DMS53 (cell line): ENCODE measurements at places on chromosomes 2 and 18.
A peak's percentile ranks its signal among the peaks of the same experiment; 100 is the strongest.

DNA sequence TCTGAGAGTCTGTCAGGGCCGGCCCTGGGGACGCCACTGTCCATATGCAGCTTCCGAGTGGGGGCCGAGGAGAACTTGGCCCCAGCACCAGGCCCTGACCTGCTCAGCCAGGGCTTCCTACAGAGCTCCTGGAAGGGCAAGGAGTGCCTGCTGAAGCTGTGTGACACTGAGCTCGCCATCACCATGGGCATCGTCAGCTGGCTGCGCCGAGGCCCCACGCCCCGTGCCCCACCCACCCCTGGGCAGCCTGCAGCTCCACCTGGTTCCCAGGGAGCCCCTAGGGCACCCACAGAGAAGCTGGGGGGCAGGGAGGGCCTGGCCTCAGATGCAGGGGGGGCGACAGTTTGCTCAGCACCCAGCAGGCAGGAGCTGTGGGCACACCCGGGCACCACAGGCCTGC lies 8.1 kb downstream of the AMER3 start:
- no peak for DNase-seq

GRCh38 chr2:182229297-182229696 lies 197.5 kb downstream of the PDE1A start:
- no peak for DNase-seq

DNA sequence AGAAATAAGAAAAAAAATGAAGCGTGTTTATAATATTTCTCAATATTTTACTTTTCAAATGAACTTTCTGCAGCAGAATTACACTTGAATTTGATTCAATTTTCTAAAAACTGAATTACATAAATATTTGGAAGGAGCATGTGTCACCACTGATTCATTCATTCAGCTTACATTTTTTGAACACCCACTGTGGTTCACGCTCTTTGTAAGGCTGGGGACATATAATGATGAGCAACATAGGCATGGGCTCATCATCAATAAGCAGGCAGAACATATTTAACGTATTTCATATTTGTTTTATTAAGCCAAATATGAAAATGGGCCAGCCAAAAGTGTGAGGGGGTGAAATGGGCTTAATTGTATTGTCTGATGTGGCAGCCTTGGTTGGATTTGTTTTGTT lies 209.1 kb downstream of the CTNNA2 start:
- no peak for DNase-seq

DNA sequence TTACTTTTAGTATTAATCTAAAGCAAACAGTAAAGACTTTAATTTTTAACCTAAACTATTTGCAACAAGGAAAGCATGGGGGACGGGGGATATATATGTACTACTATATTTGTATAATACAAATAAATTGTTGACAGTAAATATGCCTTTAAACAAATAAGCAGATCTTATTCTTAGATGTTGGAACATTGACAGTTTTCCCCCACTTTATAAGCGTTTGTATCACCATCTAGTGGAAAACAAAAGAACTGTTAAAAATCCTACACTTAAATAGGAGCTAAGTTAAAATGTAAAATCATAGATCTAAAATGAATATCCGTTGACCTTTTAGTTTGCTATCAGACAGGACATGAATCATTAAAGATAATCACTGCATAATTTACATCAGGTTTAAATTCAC lies 50.0 kb downstream of the RBBP8 start:
- peak; percentile 48 for DNase-seq

GRCh38 chr2:223815186-223815883 lies 22.0 kb downstream of the AP1S3 start:
- DNase-seq, result peak; percentile 2

DNA sequence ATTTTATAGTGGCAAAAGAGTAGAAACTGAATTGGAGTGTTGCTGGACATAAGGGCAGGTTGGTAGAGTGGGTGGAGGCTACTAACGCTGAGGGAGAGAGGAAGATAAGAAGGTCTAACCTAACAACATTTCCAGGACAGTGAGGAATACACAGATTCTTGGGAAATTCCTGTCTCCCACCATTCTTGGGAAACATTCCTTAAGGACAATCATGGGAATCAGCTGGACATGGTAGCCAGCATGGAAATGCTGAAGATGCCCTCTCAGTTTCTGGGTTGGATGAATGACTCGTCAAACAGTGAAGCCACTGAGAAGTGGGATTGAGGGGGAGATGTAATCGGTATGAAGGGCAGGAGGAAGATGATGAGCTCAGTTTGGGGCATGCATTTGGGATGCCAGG lies 265.4 kb downstream of the AFF3 start:
- no peak for DNase-seq

- no peak for DNase-seq
These were observed 211.0 kb downstream of the CYRIA start for GRCh38 chr2:16454621-16455020.

- DNase-seq, result no peak
These were observed 12.4 kb upstream of the CHRNA1 start for GRCh38 chr2:174776675-174777074.

DNA sequence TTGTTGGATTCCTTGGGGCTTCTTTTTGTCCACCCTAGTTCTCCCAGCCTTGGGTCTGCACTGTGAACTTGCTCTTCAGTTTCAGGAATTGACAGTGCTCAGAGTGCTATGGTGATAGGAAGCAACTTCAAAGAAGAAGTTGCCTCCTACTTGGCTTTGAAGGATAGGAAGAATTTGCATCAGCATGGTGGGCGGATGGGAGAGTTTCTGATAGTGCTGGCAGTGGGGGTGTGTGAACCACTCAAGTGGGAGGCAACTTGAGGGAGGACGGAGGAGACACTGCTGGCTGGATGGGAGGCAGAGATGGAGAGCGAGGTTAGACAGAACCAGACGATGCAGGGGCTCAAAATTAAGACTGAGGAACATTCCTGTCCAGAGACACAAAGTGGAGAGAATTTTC lies 164.4 kb upstream of the SKOR2 start:
- no peak for DNase-seq

DNA sequence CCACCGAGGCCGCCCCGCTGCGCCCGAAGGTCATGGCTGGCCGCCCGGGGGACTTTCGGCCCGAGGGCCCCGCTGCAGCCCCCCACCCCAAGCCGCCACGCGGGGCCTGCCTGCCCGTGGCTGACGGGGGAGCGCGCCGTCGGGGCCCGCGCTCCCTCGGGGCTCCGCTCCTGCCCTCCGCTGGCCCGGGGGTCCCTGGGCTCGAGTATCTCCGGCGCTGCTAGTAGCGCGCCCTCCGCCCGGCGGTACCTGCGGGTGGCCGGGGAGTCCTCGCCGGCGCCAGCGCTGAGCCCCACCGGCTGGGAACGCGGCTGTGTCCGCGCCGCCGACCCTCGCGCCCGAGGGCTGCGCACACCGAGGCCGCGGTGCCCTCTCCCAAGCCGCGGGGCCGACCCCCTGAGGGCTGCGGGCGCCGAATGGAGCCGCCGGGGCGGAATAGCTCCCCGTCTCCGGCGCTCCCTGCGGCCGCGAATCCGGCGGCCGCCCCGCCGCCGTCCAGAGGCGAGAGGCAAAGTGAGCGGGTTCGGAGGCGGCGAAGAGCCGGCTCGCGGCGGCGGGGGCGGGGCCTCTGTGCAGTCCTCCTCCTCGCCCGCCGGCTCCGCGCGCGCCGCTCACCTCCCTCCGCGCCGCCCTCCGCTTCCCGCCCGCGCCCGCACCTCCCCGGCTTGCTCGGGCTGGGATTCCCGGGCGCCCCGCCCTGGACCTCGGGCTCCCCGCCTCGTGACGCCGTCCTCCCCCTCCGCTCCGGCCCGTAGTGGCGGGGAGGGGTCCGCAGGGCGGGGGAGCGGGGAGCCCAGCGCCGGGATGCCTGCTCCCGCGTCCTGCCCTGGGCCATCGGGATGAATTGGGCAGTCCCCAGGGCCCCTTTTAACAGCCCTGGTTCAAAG lies at the start of gene KCNG3:
KCNG3 (minus strand) TSS at position 515 of the 887 bp plus-strand sequence; CDS start at position 34, 481 bp downstream.
- peak; percentile 90 for DNase-seq

DNA sequence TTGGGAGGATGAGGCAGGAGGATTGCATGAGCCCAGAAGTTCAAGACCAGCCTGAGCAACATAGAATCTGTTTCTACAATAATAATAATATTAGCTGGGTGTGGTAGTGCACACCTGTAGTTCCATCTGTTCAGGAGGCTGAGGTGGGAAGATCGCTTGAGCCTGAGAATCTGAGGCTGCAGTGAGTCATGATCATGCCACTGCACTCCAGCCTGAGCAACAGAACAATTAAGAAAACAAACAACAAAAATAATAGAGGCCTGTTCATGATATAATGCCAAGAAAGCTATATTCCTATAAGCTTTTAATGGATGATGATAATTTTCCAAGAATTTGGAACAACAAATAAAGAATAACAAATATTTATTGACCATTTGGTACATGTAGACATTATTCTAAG lies 6.9 kb upstream of the CCBE1 start:
- peak; percentile 42 for DNase-seq

GRCh38 chr2:234292205-234292961 lies 204.5 kb downstream of the ARL4C start:
- peak; percentile 32 for DNase-seq
